ENCODE measurements at places on chromosomes 12 and 14. TPM values are rescaled to one million over a fixed set of nuclear protein-coding genes. Genes with fewer than 3 reads are reported as not detected.

- no peak overlapping the region for H3K4me3 ChIP-seq
- H3K27me3 ChIP-seq: no peaks in the 10 kb centered on the region
- no peaks in the 10 kb centered on the region for H3K36me3 ChIP-seq
- DNase-seq: no peak
- H3K27ac ChIP-seq: no peak overlapping the region
- no peaks in the 10 kb centered on the region for H3K4me1 ChIP-seq
Observed at GRCh38 chr12:59282999-59283398, 312.8 kb upstream of the SLC16A7 start.

- no peak for DNase-seq
- no peaks in the 10 kb centered on the region for H3K36me3 ChIP-seq
- H3K4me1 ChIP-seq: no peaks in the 10 kb centered on the region
- no peak overlapping the region for H3K4me3 ChIP-seq
- H3K27me3 ChIP-seq: no peaks in the 10 kb centered on the region
- H3K27ac ChIP-seq: no peak overlapping the region
Observed at GRCh38 chr12:47033789-47034555, 45.4 kb upstream of the PCED1B start.

Gene MYBPC1
- 2.1 TPM for total RNA-seq

DNA sequence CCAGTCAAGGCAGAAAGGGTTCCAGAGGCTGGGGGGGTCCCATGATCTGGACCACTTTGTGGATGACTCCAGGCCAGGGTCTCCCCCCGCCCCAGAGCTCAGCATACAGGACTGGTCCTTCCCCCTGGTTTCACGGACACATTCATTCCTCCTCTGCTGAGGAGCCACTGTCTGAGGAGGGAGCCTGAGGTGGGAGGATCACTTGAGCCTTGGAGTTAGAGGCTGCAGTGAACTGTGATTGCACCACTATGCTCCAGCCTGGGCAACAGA, 6.8 kb downstream of the TESC start:
- no peaks in the 10 kb centered on the region for H3K4me1 ChIP-seq
- no peak overlapping the region for H3K4me3 ChIP-seq
- DNase-seq: no peak

Gene IFI27
- total RNA-seq: 229 TPM

DNA sequence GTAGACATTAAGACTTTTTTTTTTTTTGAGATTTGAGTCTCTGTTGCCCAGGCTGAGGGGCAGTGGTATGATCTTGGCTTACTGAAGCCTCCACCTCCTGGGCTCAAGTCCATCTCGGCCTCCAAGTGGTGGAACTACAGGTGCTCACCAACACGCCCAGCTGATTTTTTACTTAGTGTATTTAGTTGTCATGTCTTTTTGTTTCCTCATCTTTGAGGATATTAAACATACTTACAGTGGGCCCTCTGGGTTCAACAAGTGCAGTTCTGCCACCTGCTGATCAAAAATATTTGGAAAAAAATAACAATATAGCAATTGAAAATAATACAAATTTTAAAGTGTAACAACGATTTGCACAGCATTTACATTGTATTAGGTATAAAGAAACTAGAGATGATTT, 4.4 kb upstream of the B4GALNT1 start:
- no peak overlapping the region for H3K4me3 ChIP-seq
- H3K36me3 ChIP-seq: no peaks in the 10 kb centered on the region
- peak; percentile 46 for DNase-seq
- no peak overlapping the region for H3K27ac ChIP-seq
- H3K27me3 ChIP-seq: no peaks in the 10 kb centered on the region
- H3K4me1 ChIP-seq: no peaks in the 10 kb centered on the region

Gene IAPP
- total RNA-seq: not detected

GRCh38 chr14:23366426-23366921, 1.5 kb upstream of the EFS start:
- H3K36me3 ChIP-seq: no peaks in the 10 kb centered on the region
- DNase-seq: no peak
- H3K4me1 ChIP-seq: no peaks in the 10 kb centered on the region
- H3K27me3 ChIP-seq: no peaks in the 10 kb centered on the region

GRCh38 chr12:92955997-92956663, 27.0 kb upstream of the EEA1 start:
- H3K36me3 ChIP-seq: no peaks in the 10 kb centered on the region
- no peak for DNase-seq
- no peaks in the 10 kb centered on the region for H3K4me1 ChIP-seq

GRCh38 chr12:120056739-120057138, 59.8 kb downstream of the RAB35 start:
- H3K36me3 ChIP-seq: no peaks in the 10 kb centered on the region
- H3K4me3 ChIP-seq: no peak overlapping the region
- no peak for DNase-seq
- H3K27me3 ChIP-seq: no peaks in the 10 kb centered on the region
- no peak overlapping the region for H3K27ac ChIP-seq
- H3K4me1 ChIP-seq: no peaks in the 10 kb centered on the region

DNA sequence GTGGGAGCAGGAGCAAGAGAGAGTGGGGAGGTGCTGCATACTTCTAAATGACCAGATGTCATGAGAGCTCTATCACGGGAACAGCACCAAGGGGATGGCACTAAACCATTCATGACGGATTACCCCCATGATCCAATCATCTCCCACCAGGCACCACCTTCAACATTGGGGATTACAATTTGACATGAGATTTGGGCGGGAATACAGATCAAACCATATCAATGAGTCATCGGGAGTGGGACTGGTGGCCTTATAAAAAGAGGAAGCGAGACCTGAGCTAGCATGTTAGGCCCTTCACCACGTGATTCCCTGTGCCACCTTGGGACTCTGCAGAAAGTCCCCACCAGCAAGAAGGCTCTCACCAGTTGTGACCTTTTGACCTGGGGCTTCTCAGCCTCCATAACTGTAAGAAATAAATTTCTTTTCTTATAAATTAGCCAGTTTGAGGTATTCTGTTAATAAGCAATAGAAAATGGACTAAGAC, 28.7 kb downstream of the COX8C start:
- H3K36me3 ChIP-seq: no peaks in the 10 kb centered on the region
- H3K27me3 ChIP-seq: no peaks in the 10 kb centered on the region
- no peak for DNase-seq
- H3K4me1 ChIP-seq: no peaks in the 10 kb centered on the region

Gene DHRS4L2
- 10.6 TPM for total RNA-seq

Gene NFE2
- 1.1 TPM for total RNA-seq

DNA sequence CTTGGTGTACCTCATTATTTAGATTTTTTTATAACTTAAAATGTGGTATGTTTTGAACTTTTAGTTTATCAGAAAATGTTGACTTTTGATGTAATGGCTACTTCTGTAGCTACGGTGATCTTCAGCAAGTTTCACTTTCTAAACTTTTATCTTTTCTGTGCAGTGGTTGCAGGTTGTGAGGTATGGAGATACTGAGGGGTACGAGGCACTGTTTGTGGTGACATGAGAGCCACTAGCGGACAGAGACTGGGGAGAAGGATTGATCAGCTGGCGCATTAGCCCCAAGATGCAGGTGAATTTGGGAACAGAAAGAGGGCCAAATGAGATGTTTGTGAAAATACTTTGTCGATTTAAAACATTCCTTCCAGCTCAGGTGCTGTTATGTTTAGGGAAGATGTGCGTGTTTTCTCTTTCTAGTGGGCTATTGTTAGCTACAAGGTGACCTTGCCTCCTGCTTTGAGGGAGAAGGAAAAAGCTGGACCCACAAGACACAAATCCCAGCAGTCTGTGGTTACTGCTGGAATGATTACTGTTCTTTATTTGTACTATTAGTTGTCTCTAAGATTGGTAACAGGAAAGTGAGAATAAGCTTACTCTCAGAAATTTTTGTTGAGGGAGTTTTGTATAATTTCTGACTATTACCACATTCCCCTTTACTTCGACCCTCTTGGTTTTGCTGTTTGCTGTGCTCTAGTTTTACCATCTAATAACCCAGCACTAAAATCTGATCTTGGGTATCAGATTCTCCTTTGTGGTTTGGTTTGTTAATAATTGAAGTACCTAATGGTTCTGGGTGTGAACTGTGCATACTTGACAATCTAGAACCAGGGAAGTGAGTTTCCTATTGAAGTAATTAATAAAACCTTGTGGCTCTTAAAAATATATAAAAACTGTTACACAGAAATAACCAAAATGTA, 61.7 kb downstream of the FBXO34 start:
- peaks cover 37% of the 10 kb centered on the region for H3K4me1 ChIP-seq
- H3K27me3 ChIP-seq: no peaks in the 10 kb centered on the region
- no peak overlapping the region for H3K27ac ChIP-seq
- H3K36me3 ChIP-seq: no peaks in the 10 kb centered on the region
- H3K4me3 ChIP-seq: no peak overlapping the region

GRCh38 chr12:111101003-111101402, 180.6 kb upstream of the MYL2 start:
- no peaks in the 10 kb centered on the region for H3K4me1 ChIP-seq
- H3K36me3 ChIP-seq: no peaks in the 10 kb centered on the region
- no peak overlapping the region for H3K27ac ChIP-seq
- no peaks in the 10 kb centered on the region for H3K27me3 ChIP-seq
- H3K4me3 ChIP-seq: no peak overlapping the region
- DNase-seq: no peak

- H3K4me3 ChIP-seq: no peak overlapping the region
- H3K4me1 ChIP-seq: no peaks in the 10 kb centered on the region
- no peaks in the 10 kb centered on the region for H3K27me3 ChIP-seq
- H3K36me3 ChIP-seq: no peaks in the 10 kb centered on the region
- no peak overlapping the region for H3K27ac ChIP-seq
- no peak for DNase-seq
Observed at GRCh38 chr12:43921666-43922337, 85.9 kb downstream of the TMEM117 start.

DNA sequence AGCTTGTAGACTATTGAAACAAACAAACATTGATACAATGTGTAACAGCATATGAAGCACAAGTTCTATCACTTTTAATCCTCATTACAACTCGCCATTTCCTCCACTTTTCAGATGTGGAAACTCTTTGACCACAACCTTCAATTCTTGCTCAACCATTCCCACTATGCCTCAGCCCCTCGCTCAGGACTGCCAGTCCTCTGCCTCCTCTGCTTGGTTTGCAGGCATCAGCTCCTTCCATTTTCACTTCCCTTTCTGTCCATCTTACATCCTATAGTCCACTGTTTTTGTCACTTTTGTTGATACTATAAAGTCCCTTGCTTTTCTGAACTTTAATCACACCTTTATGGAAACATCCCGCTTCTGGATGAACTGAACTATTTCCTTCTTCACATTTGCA, 28.2 kb upstream of the CD27 start:
- H3K4me3 ChIP-seq: no peak overlapping the region
- no peaks in the 10 kb centered on the region for H3K36me3 ChIP-seq
- no peaks in the 10 kb centered on the region for H3K27me3 ChIP-seq
- peak; percentile 52 for DNase-seq

DNA sequence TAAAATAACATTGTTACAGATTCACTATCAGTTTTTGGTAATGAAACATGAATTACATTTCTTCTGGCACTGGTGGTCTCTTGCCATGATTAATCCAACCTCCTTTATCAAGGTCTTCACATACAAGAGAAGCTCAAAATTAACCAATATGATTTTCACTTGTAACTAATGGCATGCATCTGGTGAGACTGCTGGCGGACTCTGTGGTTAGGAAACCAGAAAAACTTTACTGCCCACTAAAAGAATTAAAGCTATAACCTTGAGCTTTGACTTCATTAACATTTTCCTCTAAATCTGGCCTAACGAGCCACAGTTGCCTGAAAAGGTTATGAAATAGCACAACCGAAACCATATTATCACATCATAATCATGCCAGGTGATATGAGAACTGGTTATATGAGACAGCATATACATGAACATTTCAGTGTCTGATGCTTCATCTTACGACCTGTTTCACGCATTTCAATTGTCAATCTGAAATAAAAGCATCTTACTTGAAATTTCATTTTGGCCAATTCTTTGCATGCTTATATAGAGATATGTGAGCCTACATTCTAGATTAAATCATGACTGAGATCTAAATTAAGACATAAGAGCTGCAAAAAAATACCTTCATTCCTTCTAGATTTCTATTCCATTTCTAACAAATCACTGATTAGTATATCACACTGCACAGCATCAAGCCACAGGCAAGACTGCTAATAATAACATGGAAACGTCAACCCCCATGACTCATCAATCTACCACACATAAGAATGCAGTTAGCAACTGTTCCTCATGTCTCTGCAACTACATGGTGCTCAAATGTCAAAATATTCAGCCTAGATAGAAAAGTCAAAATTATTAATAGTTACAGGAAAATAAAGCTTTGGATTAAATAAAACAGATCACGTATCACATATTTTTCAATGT, 89.3 kb downstream of the OSBPL8 start:
- DNase-seq: no peak
- H3K27me3 ChIP-seq: no peaks in the 10 kb centered on the region
- H3K4me1 ChIP-seq: peaks cover 26% of the 10 kb centered on the region
- H3K4me3 ChIP-seq: no peak overlapping the region

Gene FSCB
- not detected for total RNA-seq

All from right atrium auricular region (tissue), 2 donors.